Stimulated activated CD4-positive, alpha-beta T cell treated with anti-CD3 and anti-CD28 coated beads, Interleukin-4, amount 100 ng/mL, for 4 hours (primary cell): ENCODE measurements at places on chromosomes 12 and 14.
A peak's percentile ranks its signal among the peaks of the same experiment; 100 is the strongest.

DNA sequence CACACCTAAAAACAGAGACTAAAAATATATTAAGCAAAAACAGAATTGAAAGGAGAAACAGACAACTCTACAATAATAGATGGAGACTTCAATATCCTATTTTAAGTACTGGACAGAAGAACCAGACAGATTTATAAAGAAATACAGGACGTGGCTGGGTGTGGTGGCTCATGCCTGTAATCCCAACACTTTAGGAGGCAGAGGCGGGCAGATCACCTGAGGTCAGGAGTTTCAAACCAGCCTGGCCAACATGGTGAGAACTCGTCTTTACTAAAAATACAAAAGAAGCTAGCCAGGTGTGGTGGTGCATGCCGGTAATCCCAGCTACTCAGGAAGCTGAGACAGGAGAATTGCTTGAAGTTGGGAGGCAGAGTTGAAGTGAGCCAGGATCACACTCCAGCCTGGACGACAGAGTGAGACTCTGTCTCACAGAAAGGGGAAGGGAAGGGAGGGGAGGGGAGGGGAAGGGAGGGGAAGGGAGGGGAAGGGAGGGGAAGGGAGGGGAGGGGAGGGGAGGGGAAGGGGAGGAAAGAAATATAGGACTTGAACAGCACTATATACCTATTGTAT lies 53.0 kb downstream of the CDK17 start:
- DNase-seq = no peak

DNA sequence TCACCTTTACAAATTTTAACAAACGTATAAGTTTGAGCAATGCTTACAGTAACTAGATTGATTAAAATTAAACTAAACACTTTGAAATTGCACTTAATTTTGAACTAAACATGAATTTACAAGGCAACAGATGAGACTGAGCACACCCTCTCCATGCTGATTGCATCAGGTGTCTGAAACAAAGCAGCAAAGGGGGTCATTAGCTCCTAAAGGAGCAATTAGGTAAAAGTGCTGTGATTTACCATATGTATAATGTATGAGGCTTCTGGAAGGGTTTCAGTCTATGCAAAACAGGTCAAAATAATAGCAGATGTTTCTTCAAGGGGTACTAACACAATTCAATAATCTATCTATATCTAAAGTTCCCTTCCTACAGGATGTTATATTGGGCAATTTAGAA lies 98.8 kb upstream of the LMNTD1 start:
- no peak for DNase-seq

GRCh38 chr12:1723721-1724120 lies 32.9 kb downstream of the ADIPOR2 start:
- no peak for DNase-seq

GRCh38 chr12:86331012-86331411 lies 74.8 kb upstream of the MGAT4C start:
- DNase-seq = no peak

GRCh38 chr14:70655110-70655826 lies 13.6 kb downstream of the TTC9 start:
- DNase-seq = peak; percentile 48
